ENCODE measurements at places on chromosomes 5 and 9.

DNA sequence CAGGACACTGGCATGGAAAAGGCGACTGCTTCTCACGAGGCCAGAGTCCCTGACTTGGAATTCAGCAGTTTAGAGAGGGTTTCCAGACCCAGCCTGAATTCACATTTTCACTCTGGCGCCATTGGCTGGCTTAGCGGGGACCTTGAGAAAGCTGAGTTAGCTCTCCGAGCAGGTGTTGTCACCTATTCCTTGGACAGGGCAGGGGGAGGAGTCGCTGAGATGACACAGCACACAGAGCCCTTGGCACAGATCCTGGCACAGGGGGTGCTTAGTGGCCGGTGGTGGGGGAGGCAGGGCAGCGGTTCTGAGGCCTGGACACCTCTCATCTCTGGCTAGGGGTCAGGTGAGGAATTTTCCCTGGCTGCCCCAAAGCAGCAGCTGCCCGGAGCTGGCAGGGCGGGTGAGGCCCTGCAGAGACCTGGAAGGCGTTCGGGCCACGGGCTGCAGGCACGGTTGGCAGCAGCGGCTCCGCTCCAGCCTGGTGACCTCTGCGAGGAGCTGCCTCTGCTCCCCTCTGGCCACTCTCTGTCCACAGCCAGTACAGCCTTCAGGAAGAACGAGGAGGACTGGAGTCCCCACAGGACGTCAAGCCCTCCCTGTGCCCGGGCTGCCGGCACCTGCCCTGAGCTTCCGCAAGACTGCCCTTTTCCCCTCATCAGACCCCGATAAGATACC lies 72.4 kb upstream of the RAPGEF1 start:
- DNase-seq, result no peak

- DNase-seq, result no peak
Measured at GRCh38 chr5:101751105-101751504, 545.0 kb downstream of the SLCO4C1 start.

DNA sequence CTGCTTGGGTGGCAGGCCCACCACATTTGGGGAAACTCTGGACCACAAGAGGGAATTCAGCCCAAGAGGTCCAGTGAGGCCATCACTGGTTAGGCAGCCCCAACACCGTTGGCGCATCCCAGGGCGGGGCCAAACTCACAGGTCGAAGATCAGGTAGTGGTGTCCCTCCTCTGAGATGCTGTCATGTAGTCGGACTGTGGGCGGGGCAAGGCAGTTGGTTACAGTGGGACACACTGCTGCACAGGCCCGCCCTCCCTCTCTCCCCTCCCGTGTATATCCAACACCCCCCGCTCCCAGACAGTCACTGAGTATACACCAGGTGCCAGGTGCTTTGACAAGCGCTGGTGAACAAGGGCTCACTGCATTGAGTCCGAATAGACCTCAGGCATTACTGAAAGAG lies 32.1 kb downstream of the CAMK2A start:
- DNase-seq, result no peak

- DNase-seq, result no peak
Measured at GRCh38 chr5:56279291-56279690, 46.2 kb upstream of the ANKRD55 start.

- no peak for DNase-seq
Measured at GRCh38 chr5:22372376-22372775, 480.8 kb downstream of the CDH12 start.

GRCh38 chr5:101897914-101898313 lies 398.2 kb downstream of the SLCO4C1 start:
- DNase-seq, result no peak

DNA sequence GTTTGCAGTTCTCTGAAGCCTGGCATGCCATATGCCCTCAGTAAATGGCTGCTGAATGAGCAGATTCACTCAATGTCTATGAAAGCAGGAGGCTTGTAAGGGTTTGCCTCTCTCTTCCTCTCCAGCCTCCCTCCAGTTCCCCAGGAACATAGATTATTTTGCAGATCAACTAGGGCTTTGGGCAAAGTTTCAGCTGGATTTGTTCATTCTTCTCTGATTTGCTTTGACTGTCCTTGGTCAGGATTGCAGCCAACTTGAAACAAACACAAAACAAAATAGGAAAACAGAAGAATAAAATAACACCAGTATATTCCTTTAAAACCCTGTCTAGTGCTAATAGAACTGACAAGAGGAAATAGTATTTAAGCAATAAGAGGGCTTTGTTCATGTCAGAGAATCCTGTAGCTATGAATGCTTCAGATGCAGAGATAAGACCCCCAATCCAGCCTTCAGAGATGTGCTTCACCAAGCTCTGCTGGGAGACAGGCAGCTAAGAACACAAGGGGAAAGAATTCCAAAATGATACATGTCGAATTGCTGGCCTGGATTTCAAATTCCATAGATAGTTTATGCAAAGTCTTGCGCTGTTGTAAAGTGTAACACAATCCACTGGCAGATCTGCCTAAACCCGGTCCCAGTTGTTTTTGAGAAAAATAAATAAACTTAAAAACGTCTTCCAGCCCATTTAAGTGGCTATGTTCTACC lies 174.3 kb downstream of the PAPPA start:
- DNase-seq, result no peak

DNA sequence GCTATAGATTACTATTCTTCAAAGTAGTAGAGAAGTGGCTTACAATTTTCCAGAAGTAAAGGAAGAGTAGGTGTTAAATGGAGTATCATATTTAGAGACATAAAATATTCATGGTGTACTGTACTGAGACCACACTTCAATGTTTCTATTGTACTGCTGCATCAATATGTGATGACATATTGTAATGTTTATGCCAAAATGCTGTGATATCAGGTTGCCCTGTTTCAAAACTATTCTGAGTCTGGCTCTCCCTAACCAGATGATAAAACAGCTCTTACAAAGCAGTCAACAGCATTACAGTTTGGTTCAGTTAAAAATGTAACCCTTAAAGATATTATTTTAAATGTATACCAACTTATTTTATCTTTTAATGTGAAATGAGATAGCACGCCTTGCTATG lies 30.8 kb upstream of the ACOT12 start:
- no peak for DNase-seq

DNA sequence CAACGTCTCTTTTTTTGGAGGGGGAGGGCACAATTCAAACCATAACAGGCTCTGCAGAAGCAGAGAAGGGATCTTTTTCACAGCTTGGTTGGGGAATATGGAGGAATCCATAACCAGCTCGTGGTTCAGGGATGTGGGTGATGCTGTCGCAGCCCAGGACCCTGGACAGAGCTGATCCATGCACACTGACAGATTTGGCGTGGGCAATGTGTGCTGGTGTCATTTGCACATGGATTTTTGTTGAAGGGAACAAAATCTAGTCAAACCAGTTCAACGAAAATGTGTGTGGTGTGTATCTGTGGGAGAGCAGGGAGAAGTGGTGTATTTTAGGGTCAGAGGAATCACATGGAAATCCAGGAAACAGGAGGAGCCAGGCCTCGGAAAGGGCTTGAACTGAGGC lies 4.2 kb downstream of the DOCK2 start:
- DNase-seq, result no peak

- no peak for DNase-seq
Measured at GRCh38 chr5:142466195-142466971, 141.6 kb upstream of the SPRY4 start.

- DNase-seq, result no peak
Measured at GRCh38 chr9:72936679-72937078, 16.2 kb downstream of the ALDH1A1 start.

DNA sequence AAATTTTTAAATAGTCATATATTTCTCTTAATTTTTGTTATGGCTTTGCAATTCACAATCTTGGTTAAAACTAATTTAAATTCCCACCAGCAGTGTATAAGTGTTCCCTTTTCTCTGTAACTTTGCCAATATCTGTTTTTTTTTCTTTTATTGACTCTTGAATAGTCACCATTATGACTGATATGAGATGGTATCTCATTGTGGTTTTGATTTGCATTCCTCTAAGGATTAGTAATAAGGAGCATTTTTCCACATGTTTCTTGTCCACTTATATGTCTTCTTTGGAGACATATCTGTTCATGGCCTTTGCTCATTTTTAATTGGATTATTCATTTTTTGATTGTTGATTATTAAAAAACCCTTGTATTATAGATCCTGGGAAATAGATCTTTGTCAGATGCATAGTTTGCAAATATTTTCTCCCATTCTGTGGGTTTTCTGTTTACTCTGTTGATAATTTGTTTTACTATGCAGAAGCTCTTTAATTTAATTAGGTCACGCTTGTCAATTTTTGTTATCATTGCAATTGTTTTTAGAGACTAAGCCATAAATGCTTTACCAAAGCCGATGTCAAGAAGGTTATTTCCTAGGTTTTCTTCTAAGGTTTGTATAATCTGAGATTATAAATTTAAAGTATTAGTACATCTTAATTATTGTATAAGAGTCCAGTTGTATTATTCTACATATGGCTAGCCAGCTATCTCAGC lies 610.9 kb downstream of the CHSY3 start:
- no peak for DNase-seq

DNA sequence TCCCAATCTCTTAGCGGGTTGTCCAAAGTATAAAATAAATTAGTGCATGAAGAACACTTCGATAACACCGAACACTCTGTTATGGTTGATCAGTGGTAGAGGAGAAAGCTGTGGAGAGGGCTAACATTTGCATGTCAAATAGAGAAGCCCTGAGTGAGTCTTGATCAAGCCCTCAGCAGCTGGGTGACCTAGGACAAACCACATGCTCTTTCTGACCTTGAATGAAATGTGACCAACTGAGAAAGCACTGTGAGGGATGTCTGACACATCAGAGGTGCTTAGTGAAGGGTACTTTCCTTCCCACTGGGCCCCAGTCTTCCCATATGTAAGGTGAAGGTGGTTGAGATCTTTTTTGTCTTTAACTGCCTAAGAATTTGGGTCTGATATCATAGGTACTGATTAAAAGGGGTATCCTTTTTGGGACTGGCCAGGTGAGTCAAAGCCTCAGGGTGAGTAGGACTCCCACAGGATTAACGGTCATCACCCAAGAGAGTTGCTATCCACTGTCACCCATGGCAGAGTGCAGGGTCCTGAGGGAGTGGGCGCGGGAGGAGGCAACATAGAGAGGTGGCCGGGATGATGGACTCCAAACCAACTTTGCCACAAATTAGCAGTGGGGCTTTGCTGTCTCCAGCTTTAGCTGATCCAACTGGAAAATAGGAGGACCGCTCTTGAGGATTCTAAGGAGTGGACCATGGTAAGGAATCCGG lies 53.5 kb downstream of the KIF4B start:
- no peak for DNase-seq

GRCh38 chr5:172740428-172741205 lies 30.4 kb downstream of the DUSP1 start:
- no peak for DNase-seq

- DNase-seq, result no peak
Measured at GRCh38 chr9:27118916-27119315, 9.9 kb downstream of the TEK start.

DNA sequence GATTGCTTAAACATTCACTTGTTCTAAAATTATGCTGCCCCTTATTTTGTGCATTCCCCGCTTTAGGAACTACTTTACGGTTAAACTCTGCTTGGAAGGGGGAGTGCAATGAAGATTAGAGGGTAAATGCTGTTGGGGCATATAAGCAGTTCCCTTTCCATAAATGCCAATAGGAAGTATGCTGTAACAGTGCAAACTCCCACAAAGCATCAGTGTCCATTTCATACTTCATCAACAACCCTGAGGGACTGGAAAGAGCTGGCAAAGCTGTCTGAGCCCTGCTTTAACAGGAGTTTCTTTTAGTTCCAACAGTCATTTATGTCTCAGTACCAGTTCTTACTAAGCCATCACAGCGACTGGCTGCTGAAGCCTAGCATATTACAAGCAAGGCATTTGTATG lies 1.8 kb downstream of the ACTL7A start:
- no peak for DNase-seq

DNA sequence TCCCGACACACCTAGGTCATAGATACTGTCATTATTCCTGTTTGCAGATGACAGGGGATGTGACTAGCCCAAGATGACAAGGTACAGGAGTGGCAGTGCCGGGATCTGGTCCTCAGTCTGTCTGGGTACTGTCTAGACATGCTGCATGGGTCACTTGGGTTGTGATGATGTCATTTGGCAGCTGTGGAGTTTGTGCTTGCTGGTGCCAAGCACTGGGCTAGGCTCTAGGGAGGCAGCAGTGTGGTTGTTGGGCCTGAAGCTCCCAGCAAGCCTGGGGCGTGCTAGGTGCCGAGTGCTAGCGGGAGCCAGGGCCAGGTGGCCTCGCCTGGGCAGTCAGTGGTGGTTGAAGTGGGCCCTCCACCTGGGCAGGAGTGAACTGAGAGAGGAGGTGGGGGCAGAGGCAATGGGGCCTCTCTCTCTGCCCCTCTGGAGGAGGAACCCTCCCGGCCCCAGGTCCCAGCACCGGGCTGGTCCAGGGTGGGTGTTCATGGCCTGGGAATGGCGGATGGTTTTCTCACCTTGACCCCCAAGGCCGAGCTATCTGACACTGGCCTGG lies 8.8 kb upstream of the ASB6 start:
- DNase-seq, result no peak

DNA sequence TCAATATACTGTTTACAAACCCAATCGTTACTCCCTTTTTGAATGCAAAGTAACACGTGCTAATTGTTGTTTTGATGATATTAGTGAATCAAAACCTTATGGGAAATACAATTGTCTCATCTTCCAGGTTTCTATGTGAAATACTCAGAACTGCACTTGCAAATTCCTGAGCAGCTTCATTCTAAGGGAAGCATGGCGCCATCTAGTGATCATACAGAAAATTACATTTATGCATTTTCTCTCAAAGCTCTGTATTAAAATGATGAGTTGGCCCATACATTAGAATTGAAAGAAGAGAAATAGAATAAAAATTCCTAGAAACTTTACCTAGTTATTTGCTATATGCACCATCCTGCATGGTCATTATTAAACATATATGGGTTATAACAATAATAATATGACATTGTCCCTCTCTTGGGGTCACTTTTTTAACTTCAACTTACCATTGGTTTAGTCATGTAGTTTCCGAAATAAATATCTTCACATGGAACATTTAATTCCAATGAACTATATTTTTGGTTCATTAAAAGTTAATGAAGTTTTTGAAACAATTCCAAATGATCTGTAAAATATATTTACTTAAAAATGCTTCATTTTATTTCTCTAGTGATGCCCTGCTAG lies 220.0 kb downstream of the PDE4D start:
- DNase-seq, result peak; percentile 40

- DNase-seq, result no peak
Measured at GRCh38 chr5:162240734-162241133, 173.2 kb downstream of the GABRG2 start.

GRCh38 chr5:165104611-165105010 lies 1599.2 kb downstream of the MAT2B start:
- no peak for DNase-seq

- DNase-seq, result no peak
Measured at GRCh38 chr5:14245132-14245925, 102.2 kb downstream of the TRIO start.

DNA sequence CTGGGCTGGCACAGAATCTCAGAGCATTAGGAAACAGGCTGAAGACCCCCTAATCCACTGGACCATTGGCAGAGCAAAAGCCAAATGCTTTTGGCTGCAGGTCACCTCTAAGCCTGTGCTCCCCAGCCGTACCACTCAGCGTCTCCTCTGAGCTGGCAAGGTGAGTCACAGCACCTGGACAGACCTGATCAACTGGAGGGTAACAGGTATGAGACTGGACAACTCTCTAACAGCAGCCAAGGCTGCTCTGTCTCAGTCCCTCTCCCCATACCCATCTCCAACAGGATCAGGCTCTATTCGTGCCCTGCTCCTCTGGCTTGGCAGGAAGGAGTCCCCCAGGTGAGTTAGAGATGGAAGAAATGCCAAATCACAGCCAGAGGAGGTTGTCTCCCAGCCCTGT lies 4.7 kb downstream of the GOLGA2 start:
- DNase-seq, result no peak
